HCEC 1CT (cell line): ENCODE measurements at places on chromosomes 13 and 19.

GRCh38 chr13:80695841-80696240 lies 354.9 kb upstream of the SPRY2 start:
- no peak for DNase-seq

DNA sequence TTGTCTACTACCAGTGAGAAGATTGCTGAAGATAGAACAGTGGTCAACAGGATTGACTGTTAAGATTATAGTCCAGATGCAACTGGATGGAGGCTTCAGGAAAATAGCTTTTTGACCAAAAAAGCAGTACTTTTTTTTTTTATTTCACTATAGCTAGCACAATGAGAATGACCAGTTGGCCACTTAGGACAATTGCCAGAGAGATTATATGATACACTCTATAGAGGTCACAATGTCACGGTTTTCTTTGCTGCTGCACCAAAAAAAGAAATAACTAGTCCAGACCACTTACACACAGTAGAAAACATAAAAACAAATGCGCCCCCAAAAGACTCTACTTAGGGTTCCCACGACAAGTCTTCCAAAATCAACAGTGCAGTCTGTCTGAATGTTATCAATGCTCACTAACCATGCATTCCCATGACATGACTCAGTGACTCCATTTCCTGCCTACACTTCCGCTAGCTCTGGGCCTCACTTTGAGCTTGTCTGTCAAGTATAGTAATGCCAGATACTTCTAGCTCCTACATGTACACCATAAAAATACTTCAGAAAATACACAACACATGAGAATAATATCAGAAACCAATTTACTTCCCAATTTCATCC lies 209.1 kb upstream of the STARD13 start:
- peak; percentile 93 for DNase-seq

DNA sequence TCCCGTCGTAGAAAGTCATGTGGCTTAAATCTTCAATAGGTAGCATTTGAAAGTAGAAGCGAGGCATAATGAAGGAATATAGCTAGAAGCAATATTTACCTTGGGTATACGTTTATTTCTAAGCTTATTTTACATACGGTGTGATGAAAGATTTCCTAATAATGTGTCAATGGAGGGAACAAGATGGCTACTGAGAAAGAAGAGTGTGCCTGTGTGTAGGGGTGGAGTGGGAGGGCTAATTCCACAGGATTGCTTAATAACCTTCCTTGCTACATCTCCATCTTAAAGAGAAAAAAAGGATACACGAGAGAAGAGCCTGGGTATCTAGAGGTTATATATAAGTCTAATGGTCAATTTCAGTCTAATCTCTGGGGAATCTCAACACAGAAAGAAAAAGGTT lies 2.0 kb downstream of the SPART start:
- DNase-seq = peak; percentile 67

DNA sequence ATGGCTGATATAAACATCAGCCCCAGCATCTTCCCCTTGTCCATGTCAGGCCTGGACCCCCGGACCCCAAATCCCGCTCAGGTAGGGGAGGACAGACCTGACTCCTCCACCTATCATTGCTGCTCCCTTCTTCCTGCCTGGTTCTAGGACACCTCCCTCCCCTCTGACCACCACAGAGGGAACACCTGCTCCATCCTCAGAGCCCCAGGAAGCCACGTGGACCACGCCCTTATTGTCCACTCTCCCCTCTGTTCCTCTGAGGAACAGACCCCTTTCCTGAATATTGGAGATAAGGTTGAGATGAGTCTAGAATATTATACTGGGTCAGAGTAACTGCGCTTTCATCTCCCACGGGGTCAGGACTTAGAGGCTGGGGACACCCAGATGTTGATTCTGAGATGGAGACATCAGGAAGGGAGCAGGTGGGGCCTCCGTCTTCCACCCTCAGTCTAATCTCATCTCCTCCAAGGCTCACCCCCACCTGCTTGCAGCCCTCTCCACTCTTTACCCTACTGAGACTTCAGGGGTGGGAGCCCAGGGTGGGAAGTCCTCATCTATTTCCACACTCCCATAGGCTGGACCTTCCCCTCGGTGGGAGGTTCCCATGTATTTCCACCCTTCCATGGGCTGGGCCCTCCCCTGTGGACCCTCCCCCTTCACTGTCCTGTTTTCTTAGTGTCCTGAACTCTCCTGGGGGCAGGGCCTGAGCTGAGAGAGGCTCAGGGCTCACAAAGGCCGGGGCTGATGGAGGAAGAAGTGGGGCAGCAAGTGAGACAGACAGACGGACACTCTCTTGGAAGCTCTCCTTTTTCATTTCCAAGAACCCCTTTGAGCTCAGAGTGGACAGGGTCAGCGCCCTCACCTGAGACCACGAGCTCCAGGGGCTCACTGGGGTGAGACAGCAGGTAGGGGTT lies 2.7 kb downstream of the LILRA4 start:
- DNase-seq = no peak

DNA sequence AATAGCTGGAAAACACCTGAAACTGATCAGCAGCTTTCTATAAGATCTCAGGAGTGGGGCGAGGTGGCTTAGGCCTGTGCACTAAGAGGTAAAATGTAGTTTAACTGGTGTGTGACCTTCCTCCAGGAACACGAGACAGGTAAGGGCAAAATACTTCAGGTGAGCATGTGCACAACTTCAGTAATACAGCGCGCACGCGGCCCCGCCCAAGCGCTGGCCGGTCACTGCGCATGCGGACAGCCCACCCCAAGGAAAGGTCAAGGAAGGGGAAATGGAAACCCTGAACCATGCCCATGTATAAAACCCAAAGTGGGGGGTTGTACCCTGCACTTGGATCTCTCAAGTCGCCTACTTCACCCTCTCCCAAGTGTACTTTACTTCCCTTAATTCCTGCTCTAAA lies 49.4 kb upstream of the ARHGEF7 start:
- no peak for DNase-seq

GRCh38 chr13:66323745-66324347 lies 906.3 kb downstream of the PCDH9 start:
- DNase-seq = no peak

- DNase-seq = no peak
These were observed 25.1 kb downstream of the CPB2 start for GRCh38 chr13:46079770-46080169.

DNA sequence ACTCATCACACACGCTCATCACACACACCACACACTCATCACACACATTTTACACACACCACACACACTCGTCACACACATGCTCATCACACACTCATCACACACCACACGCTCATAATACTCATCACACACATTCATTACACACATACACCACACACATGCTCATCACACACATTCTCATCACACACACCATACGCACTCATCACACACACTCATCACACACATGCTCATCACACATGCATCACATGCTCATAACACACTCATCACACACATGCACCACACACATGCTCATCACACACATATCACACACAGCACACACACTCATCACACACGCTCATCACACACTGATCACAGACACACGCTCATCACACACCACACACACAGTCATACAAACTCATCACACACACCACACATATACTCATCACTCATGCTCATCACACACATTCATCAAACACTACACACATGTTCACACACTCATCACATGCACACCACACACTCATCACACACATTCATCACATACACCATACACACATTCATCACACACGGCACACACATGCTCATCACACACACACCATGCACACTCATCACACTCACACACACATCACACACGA lies 247.1 kb upstream of the SGCG start:
- no peak for DNase-seq

- DNase-seq = peak; percentile 22
These were observed 198.7 kb upstream of the SERP2 start for GRCh38 chr13:44174769-44175425.

GRCh38 chr13:36347531-36348210 lies 1.5 kb upstream of the SPART start:
- DNase-seq = no peak

DNA sequence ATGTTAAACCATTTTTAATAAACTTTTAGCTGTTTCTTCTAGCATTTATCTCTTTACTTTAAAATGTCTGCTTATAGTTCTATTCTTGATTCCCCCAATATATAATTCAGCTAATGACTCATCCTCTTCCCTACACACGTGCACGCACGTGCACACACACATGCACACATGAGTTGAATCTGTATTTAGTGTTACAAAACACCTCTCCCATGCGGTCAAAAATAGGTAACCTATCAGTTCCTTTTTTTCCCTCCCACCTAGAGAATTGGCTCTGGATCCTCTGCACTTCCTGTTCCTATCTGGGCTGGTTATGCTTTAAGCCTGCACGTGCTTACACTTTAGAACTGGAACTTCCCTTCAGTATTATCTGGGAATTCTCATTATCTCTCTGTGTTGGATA lies 144.1 kb downstream of the PAN3 start:
- DNase-seq = no peak

DNA sequence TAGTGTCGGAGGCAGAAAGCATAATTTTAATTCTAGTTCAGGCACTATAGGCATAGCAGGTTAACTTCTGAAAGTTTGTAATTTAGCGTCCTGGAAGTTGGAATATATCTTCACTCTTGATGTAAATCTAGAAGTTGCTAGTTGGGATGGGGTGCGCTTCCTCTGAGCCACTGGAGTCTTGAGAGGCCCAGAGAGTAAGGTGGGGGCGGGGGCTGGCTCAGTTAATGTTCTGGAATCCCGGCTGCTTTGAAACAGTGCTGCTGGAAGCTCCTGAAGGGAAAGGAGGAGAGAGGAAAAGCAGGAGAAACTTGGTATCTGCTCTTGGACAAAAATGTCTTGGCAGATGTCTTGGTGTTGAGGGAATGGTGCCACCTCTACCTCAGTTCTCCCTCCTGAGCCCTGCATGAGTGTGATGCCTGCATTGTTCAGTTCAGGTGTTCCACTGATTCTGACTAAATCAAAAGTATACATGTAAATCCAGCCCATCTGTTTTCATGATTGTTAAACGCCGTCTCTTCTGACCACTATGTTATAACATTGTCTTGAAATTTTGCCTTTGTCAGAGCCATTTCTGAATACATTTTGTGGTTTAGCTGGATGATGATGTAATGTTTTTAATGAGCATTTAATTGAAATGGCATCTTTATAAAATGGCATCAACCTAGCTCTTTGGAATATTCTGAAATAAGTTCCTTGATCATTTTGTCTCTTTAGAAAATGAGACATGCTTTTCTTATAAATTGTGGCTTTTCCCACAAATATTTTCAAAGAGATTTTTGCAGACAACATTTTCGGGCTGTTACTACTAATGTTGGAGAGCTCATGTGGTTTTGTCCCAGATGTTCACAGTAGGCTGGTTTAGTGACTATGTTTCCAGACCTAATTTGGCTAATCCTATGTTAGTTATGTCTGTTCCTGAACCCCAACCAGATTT lies 202.7 kb downstream of the SHISA2 start:
- DNase-seq = no peak

GRCh38 chr13:95573221-95573620 lies 20.7 kb downstream of the CLDN10 start:
- peak; percentile 22 for DNase-seq

GRCh38 chr19:49676136-49676783 lies 811 bp upstream of the PRMT1 start:
- DNase-seq = peak; percentile 89

DNA sequence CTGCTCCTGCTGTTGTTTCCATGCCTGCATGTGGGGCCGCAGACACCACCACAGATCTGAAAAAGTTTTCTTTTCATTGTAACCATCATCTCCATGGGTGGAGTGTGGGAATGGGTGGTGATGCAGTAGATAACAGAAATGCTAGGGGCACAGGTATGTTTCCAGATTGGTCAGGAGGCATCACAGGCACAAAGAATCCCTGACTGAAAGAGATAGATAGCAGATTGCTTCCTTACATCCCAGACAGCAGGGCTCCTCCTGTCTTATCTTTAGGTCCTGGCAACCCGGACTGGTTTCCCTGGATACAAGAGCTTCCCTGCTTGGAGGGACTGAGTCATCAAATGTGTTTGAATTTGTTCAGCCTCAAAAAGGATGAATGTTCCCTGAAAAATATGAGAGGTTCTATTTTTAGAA lies 1937.6 kb downstream of the PCDH9 start:
- DNase-seq = no peak

- DNase-seq = peak; percentile 33
These were observed 6.5 kb downstream of the ARHGEF18 start for GRCh38 chr19:7355151-7355820.

GRCh38 chr13:93476175-93476574 lies 249.6 kb downstream of the GPC6 start:
- DNase-seq = peak; percentile 82

GRCh38 chr13:30569901-30570576 lies 47.7 kb upstream of the USPL1 start:
- peak; percentile 95 for DNase-seq

- no peak for DNase-seq
These were observed 280.6 kb downstream of the SHISA2 start for GRCh38 chr13:25771202-25771601.
